ENCODE measurements at places on chromosomes 5 and 9.

DNA sequence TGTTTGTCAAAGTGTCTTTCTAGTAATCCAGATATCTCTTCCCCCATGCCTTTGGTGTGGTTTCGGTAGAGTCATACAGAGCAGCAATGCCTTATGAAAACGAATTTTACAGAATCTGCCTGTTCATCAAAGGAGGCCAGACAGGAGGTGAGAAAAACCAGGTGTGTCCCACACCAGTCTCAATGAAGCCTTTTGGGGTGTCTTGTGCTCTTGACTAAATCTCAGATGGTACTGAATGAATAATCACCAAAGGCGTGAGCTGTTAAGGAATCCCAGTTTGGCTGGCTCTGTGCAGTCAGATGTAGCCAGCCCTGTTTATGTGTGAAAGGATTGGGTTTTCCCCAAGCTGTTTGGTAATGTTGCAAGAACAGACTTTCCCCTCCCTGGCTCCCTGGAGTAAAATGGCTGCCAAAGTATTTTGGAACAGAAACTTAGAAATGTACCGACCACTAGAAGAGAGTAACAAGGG, 70.8 kb upstream of the CDKN2B start:
- DNase-seq: peak; percentile 42

GRCh38 chr5:57054671-57055070, 102.7 kb upstream of the MIER3 start:
- DNase-seq: no peak

- DNase-seq: no peak
These were observed 90.5 kb downstream of the ADAMTS2 start for GRCh38 chr5:179254638-179255271.

DNA sequence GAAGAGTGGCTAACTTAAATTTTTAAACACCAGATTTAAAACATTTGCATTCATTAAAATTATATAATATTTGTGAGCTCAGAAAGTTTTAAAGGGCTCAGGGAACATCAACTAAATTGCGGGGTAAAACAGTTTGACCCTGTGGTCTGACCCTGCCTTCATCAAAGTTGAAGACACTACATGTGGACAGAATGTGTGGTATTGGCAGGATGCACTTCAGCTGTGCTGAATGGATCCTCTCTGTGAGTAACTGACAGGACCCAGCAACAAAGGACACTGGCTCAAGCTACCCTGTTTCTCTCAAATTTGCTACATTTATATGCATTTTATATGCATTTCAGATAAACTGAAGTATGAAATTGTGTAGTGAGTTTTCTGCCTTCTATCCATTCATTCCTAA, 288.5 kb downstream of the ZNF608 start:
- no peak for DNase-seq

GRCh38 chr9:13064676-13065075, 214.8 kb downstream of the MPDZ start:
- no peak for DNase-seq

- DNase-seq: no peak
These were observed 105.0 kb downstream of the ANKRD55 start for GRCh38 chr5:56128113-56128512.

DNA sequence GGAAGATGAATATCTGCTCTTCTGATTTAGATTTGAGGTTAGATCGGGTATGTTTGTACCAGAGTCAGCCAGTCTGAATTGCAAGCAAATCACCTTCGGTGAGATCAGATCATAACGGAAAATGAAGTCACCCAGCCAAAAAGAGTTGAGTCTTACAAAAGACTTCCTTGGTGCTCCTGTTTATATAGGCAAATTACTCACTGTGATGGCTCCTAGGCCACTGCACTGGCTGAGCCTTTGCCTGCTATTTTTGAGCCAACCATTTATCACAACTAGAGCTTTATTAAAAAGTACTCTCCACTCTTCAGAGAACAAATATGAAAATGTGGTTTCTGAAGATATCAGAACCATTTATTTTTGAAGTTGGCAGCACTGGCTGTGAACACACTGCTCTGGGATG, 277.7 kb upstream of the PCSK5 start:
- DNase-seq: no peak

- DNase-seq: no peak
These were observed 57.3 kb upstream of the UBAC1 start for GRCh38 chr9:136018257-136019031.

- no peak for DNase-seq
These were observed 81.6 kb downstream of the NREP start for GRCh38 chr5:111675201-111675934.

DNA sequence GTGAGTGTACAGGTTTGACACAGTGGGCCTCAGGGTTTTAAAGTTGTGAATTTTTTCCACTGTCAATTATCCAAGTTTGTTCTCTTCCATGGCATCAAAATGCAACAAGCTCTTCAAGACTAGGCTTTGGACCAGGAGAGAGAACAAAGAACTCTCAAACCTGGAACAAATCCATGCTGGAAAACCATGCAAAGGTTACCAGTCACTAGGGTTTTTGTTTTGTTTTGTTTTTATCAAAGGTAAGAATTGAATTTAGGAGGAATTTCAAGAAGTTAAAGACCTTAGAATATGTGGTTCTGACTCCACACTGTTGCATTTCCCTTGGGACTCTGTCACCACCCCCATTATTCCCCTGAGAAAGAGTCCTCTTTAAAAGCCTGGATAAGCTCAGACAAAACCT, 191.1 kb upstream of the PIK3R1 start:
- DNase-seq: no peak

GRCh38 chr9:136675477-136676296, 11.6 kb downstream of the AGPAT2 start:
- no peak for DNase-seq

DNA sequence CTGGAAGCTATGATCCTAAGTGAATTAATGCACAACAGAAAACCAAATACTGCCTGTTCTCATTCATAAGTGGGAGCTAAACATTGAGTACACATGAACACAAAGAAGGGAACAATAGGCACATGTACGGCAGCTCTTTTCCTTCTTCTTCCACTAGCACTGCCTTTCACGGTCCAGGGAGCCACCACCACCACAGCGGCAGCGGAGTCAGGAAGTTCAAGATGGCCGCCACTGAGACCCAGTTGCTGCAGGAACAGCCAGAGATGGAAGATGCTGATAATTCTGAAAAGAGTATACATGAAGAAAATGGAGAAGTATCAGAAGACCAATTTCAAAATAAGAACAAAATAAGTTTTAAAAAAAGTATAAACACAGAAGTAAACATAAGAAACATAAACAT, 39.5 kb upstream of the TNFSF15 start:
- no peak for DNase-seq

GRCh38 chr5:5285906-5286305, 136.6 kb upstream of the ICE1 start:
- peak; percentile 21 for DNase-seq

GRCh38 chr5:50606179-50606578, 60.3 kb upstream of the PARP8 start:
- no peak for DNase-seq

DNA sequence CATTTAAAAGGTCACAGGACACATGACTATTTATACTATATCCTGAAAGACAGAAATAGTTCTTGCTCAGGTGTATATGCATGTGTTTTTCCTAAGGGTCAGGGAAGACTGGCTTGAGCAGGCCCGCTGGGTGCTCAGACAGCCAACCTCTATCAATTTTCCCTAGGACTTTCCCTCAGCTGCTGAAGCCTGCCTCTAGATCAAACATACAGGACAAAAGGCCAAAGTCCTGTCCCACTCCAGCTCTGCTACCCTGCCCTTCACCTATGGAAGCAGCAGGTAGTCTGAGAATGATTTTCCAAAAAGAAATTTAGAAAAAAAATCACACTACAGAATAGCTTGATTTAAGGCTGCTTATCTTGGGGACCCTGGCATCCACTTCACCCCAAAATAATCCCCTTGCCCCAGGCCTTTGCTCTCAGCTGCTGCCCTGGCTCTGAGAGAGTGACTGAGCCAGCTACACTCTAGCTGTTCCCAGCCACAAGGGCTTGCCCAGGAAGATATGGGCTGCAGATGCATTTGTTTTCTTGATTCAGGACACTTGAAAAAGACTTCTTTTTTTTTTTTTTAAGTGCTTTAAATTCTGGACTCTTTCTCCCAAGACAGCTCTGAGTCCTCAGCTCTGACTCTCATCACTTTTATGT, 42.5 kb downstream of the KLHL3 start:
- no peak for DNase-seq

- peak; percentile 55 for DNase-seq
These were observed 43.8 kb downstream of the PRRC1 start for GRCh38 chr5:127561254-127561653.

- DNase-seq: peak; percentile 9
These were observed 38.9 kb upstream of the FAM174A start for GRCh38 chr5:100496296-100496695.

- no peak for DNase-seq
These were observed 66.4 kb downstream of the ELL2 start for GRCh38 chr5:95895251-95895650.

DNA sequence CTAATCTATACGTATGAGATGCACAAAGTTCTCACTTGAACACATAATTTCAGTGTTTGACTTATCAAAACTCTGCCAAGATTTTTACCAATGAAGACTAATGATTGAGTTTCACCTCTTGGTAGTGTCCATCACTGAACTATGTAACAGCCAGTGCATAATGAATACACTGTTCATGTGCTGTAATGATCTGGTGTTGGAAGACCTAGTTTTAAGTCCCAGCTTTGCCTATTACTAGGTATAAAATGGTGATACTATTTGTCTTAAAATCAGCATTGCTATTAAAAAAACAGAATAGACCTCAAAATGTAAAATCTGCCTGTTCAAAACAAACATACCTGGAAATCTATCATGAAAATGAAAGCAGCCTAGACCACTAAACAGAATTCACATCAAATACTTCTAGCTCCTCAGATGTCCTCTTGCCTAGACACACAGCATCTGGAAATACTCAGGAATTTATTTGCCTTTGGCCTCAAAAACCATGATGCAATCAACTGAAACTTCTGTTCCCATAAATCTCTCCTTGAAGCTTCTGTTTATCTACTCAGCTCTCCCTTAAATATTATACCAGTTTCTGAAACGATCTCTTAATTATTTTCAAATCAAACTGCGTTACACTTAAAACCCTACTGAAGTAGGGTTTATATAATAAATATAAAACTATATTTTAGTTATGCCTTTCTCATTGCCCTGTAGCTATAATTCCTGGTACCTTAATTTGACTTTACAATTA, 38.1 kb downstream of the MRPS27 start:
- peak; percentile 89 for DNase-seq

DNA sequence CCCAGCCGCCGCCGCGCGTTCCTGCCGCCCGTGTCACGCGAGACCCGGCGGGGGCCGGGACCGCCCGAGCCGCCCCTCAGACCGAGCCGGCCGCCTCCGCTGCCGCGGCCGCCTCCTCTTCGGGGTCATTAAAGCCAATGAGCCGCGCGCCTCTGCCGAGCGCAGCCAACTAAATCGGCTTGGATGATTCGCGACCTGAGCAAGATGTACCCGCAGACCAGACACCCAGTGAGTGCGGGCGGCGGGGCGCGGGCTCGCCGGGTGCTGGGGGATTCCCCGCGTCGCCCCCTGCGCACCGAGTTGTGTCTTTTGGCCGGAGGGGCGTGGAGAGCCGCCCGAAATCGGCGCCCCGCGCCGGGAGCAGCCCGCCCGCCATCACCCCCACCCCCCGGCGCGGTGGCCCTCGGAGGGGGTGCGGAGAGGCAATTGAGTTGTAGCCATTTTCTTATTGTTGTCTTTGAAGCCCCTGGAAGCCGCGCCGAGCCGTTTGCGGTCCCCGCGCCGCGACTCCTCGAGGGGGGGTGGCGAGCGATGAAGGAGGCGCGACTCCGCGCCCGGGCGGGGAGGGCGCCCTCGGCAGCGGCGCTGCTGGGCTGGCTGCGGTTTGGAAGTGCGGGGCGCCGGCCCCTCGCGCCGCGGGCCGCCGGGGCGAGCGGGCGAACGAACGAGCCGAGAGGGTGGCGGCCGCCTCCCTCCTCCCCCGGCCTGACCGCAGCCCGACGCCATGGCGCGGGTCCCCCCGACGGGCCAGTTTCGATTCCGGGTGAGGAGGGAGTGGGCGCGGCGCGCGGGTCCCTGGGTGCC, 1.0 kb downstream of the TLE4 start:
- peak; percentile 54 for DNase-seq

DNA sequence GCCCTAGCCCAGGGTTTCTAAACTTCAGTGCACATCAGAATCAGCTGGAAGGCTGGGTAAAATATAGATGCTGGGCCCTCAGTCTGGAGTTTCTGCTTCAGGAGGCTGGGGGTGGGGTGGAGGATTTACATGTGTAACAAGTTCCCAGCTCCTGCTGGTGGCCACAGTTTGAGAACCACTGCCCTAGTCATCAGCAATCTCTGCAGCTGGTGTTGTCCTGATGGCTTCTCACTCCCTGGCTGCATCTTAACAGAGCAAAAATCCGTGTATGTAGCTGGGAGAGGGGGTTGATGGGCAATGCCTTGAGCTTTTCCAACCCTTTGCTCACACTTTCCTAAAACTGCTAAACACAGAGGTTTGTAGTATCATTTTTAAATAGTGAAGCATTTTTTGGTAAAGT, 186.0 kb upstream of the KLF9 start:
- DNase-seq: peak; percentile 79

GRCh38 chr9:72363908-72364678, 915 bp downstream of the ZFAND5 start:
- peak; percentile 50 for DNase-seq

DNA sequence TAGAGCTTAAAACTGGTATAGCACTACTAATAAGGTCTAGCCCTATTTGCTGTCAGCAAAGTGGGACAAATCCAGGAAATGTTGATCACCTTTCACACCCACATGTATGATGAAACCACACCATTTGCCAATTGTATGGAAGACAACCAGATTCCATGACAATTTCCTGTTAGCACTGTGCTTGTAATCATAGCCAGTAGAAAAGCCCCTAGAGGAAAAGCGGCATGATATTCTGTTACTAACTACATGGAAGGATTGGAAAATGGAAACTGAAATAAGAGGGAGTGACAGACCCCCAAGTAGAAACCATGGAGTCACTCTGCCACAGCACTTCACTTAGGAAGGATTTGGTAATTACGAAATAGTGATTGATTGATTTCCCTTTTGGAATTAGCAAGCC, 923 bp downstream of the SPATA6L start:
- DNase-seq: no peak

DNA sequence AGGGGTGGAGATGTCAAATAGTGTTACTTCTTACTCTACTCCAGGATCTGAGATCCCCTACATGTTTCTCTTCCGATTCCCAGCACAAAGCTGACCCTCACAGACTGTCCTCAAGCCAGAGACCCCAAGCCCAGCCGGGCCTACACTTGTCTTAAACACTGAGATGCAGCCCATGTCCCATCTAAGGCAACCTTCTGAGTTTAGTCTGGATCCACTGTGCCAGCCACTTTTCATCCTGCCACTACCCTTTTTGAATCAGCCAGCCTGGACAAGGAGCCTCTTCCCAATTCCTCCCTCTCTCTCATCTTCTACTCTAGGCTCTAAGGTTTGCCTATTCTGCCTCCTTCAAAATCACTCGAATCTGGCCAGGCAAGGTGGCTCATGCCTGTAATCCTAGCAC, 6.2 kb upstream of the MYORG start:
- no peak for DNase-seq

DNA sequence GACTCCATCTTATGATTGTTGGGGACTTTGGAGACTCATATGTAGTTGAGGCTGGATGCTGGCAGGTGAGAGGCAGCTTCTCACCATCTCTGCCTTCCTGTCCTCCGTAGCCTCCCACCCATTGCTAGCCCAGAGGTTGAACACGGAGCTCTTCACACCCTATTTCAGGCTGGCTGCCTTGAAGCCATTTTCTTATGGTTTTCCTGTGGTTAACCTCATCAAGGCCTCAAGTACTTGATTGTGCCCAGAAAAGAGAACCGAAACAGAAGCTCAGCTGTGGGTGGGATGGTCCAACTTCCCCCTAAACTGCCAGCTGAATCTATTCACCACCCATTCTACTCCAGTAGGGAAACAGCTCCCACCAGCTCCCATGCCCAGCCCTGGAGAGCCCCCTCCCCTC, 102.9 kb downstream of the LIFR start:
- peak; percentile 25 for DNase-seq
